Dermis microvascular lymphatic vessel endothelial cell (primary cell): ENCODE measurements at places on chromosomes 12 and 14. TPM values are rescaled to one million over a fixed set of nuclear protein-coding genes. Genes with fewer than 3 reads are reported as not detected.

DNA sequence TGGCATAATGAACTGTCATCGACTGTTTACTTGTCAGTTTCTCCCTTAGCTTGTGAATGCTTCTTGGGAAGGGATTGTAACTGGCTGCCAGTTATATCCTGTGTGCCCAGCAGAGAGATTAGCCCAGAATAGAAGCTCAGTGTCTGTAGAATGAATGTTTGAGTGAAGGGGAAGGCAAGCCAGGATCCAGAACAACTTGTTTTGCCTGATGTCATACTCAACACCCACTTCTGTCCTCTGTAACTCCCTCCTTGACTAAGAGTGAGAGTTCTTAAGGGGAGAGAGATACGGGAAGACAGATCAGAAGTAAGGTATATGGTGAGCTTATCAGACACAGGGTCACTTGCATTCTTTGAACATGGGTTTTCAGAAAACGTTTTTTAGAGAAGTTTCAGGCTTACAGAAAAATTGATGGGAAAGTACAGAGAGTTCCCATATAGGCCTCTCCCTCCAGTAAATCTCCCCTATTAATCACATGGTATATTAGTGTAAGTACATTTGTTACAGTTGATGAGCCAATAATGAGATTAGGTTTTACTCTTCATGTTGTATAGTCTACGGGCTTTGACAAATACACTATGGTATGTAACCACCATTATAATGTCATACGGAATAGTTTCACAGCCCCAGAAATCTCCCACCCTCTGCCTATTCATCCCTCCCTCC is 5.6 kb upstream of the SPPL3 start:
- no peak for DNase-seq

DNA sequence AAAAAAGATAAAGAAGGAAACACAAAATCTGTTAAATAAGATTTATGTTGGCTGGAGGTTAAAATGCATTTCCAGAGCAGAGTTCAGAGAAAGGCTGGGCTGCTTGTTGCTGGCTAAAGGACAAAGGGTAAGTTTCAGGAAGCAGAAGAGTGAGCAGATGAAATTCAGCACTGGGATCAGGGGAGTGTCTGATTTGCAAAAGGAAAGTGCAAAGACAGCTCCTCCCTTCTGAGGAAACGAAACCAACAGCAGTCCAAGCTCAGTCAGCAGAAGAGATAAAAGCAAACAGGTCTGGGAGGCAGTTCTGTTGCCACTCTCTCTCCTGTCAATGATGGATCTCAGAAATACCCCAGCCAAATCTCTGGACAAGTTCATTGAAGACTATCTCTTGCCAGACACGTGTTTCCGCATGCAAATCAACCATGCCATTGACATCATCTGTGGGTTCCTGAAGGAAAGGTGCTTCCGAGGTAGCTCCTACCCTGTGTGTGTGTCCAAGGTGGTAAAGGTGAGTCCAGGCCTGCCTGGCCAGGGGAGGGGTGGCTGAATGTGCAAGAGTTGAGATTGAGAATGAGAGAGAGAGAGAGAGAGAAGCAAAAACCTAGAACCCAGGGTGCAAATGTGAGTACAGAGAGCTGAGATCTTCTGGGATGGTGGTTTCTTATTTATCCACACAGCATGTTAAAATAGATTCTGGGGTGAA is at the start of gene OAS1:
TSS of gene OAS1 (plus strand) at position 251 of the 703 bp plus-strand sequence. CDS start at position 329, 78 bp downstream.
- peak; percentile 83 for DNase-seq

The WNT1 gene
- not detected in 2 replicates for total RNA-seq

The BICDL1 gene
- total RNA-seq = 0.13 TPM in 1 of 2 replicates, not detected in the other

The FSCB gene
- total RNA-seq = not detected in 2 replicates

- DNase-seq = no peak
Observed at GRCh38 chr14:75246546-75247285, 31.9 kb upstream of the FOS start.

GRCh38 chr12:28218875-28219274 is 28.6 kb downstream of the CCDC91 start:
- no peak for DNase-seq
